ENCODE measurements at places on chromosomes 4 and X.

- peak; percentile 18 for DNase-seq
Observed at GRCh38 chr4:80713409-80713808, 317.1 kb upstream of the BMP3 start.

DNA sequence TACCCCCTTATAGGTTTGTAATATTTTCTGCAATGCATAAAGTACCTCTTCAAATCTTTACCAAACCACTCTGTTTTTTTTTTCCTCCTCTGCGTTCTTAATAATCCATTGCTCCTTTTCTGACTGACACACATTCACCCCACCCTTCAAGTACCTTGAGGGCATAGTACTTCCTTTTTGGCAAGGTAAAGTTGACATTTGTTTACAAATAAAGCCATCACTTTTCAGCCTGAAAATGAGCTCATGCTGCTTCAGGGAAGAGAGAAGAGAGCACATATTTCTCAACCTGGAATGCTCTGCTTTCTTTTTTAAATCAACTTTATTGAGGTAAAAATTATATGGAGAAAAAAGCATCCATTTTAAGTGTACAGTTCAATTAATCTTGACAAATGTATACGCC is 113.9 kb downstream of the AGTR2 start:
- DNase-seq, result no peak

- no peak for DNase-seq
Observed at GRCh38 chr4:183098019-183098722, 886 bp upstream of the WWC2 start.

DNA sequence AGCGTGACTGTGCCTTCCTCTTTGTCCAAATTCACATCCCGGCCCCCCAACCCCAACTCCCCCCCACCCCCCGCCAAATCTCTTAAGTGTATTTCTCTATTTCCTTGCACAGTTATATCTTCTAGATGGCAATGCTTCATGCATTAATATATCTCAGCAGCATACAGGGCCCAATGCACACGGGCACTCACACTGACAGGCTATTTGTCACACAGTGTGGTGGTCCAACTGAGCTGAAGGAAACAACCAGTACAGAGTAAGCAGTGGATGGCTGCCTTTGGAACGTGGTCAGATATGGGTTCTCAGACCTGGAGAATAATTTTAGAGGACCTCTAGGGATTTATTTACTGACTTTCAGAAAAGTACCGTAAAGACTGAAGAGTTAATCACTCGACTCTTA is 681 bp downstream of the EXOC1 start:
- DNase-seq, result no peak

DNA sequence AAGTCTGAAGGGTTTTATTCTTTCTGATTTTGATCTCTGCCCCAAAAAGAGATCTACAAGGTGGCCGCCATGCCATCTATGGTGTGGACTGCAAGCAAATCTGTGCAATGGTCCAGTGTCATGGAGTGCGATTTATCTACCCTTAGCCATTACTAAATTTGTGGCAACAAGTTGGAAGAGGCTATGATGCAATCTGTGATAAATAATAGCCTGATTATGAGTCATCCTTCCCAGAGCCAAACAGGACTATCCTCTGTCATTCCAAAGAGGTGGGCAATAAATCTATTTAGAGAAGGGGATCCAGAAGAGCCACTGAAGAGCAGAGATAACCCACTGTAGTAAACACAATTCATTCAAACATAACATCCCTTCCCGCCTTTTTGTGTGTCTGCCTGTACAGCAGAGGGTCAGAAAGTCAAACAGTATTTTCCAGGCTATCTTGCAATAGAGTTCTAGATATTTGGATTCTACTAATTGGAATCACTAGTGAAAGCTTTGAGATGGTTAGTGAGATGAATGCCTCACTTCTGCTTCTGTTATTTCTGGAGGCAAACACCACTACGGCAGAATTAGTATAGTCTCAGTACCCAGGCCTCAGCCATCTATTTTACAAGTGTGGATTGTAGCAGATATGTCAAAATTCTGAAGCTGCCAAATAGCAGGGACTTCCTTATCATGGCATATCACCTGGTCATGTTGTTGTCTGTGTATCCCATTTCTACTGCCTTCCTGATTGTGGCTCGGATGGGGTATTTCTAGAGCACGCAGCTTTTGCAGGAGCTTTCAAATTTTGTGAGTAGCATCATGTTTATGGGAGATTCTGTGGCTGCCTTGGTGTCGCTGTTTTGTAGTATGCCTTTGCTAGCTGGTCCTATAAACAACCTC is 192.0 kb downstream of the SMIM20 start:
- peak; percentile 31 for DNase-seq

DNA sequence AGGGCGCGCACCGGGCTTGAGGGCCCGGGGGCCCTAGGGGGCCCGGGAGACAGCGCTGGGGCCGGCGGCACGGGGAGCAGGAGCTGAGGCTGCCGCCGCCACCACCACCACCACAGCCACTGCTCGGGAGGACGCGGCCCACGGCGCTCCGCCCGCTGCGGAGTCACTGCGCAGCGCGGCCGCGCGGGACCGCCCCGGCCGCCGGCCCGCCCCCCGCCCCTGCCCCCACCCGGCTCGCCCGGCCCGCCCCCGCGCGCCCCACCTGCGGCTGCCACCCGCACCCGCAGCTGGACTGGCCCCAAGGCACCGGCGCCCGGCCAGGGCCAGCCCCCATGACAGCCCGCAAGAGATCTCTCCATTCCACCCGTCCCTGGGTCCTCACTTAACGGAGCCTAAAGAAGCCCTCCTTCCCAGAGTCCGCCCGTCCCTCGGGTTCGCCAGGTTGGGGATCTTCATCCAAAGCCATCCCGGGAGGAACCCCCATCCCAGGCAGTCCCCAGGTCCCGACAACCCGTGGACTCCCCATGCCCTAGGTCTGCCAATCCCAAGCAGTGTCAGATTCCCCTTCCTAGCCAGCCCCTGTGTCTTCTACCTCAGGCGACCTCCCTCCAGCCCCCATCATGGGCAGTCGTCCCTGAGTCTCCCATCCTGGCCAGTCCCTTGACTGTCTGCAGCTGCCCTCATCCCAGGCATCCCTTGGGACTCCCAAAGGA is 40.0 kb upstream of the IQSEC2 start:
- DNase-seq, result no peak

- no peak for DNase-seq
Observed at GRCh38 chrX:153723351-153724251, 586 bp downstream of the BCAP31 start.

DNA sequence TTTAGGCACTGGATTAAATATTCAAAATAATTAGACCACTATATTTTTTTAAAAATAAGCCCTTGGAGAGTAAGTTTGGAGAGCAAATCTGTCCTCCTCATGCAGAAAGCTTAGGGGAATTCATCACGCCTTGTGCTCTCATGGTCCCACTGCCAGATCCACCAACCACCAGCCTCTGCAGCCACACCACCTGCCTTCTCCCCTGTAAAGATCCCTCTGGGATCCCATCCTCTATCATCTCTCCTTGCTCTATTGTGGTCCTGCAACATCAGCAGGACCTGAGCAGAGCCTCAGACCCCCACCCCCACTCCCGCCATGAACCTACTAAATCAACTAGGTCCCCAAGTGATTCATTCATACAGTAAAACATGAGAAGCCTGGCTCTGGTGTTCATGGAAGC is 482.6 kb upstream of the GALNT7 start:
- no peak for DNase-seq

- DNase-seq, result no peak
Observed at GRCh38 chr4:140757232-140757630, 1.0 kb upstream of the TBC1D9 start.

- no peak for DNase-seq
Observed at GRCh38 chr4:10295301-10295700, 161.9 kb downstream of the ZNF518B start.

- DNase-seq, result no peak
Observed at GRCh38 chrX:100964362-100964761, 5.1 kb upstream of the ARL13A start.

GRCh38 chr4:185171373-185172071 is 28.5 kb downstream of the SLC25A4 start:
- DNase-seq, result no peak

DNA sequence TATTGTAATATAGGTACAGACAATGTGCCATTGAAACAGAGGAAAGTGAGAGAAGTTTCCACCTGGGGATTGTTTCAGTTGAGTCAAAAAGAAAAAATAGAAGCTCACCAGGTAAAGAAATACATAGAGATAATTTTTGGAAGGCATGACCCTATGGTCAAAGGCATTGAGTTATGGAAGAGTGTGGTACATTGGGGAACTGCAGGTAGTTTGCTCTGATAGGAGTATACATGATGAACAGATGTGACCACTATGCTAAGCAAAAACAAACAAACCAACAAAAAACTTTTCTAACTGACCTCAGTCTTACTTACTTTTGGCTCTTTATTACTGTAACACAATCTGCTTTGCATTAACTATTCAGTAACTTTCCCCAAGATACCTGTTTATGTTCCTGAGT is 85.9 kb downstream of the UGT8 start:
- no peak for DNase-seq

- DNase-seq, result no peak
Observed at GRCh38 chr4:90028460-90028859, 98.7 kb upstream of the CCSER1 start.

- DNase-seq, result no peak
Observed at GRCh38 chr4:102089850-102090621, 255.2 kb downstream of the SLC39A8 start.

GRCh38 chr4:185015108-185015507 is 3.2 kb upstream of the HELT start:
- no peak for DNase-seq

DNA sequence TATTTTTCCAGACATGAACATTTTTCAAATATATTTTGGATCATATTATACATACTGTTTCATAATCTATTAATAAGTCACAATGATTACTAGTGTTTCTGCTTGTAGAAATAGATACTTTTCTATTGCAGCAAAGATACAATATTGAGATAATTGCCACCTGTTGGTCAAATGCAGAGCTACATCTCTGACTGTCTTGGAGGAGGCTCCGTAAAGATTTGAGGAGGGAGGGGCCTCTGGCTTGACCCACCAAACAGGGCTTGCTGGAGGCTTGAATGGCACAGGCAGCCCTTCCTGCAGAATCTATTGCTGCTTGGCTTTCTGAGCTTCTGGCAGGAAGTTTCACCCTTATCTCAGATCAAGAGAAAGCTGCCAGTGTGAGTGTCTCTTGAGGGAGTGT is 99.3 kb upstream of the ARMCX2 start:
- DNase-seq, result no peak

- no peak for DNase-seq
Observed at GRCh38 chr4:3407171-3407771, 34.5 kb upstream of the HGFAC start.

- DNase-seq, result no peak
Observed at GRCh38 chrX:82087699-82088098, 885.8 kb downstream of the SH3BGRL start.

DNA sequence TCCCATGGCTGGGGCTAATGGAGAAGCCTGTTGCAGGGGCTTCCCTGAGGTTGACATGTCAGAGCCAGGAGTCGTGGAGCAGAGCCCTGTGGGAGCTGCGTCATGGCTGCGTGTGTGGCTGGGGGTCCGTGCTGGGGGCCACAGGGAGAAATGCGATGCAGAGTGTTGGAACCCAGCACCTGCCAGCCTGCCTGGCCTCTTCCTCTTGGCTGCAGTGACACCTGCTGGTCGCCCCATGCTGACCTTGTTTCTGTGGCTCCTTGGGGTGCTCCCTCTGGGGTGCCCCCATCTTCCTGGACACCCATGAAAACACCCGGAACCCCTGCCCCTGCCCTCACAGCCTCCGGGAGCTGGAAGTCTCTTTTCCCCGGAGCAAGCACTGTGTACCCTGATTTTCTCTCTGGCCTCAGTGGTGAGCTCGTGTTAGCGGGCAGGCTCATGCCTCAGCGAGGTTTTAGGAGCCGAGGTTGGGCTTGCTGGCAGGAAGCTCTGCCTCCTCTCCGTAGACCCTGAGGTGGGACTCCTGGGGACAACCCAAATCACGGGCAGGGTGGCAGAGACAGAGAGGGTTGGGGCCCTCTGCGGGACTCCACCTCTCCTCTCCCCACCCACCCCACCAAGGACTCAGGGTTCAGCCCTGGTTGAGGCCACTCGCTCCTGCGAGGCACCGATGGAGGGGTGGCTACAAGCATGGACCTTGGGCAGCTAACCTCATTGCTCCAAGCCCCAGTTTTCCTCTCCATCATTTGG is 103.7 kb downstream of the SORCS2 start:
- no peak for DNase-seq

GRCh38 chr4:107258359-107258758 is 222.2 kb upstream of the DKK2 start:
- no peak for DNase-seq

DNA sequence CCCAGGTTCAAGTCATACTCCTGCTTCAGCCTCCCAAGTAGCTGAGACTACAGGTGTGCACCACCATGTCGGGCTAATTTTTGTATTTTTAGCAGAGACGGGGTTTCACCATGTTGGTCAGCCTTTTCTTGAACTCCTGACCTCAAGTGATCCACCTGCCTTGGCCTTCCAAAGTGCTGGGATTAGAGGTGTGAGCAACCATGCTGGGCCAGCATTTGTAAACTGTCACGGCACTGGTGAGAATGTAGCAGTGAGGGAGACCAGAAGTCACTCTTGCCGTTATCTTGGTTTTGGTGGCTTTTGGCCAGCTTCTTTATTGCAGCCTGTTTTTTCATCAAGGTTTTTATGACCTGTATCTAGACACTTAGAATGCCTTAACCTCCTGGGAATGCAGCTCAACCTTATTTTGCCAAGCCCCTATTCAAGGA is 22.4 kb downstream of the PCDH18 start:
- DNase-seq, result no peak

DNA sequence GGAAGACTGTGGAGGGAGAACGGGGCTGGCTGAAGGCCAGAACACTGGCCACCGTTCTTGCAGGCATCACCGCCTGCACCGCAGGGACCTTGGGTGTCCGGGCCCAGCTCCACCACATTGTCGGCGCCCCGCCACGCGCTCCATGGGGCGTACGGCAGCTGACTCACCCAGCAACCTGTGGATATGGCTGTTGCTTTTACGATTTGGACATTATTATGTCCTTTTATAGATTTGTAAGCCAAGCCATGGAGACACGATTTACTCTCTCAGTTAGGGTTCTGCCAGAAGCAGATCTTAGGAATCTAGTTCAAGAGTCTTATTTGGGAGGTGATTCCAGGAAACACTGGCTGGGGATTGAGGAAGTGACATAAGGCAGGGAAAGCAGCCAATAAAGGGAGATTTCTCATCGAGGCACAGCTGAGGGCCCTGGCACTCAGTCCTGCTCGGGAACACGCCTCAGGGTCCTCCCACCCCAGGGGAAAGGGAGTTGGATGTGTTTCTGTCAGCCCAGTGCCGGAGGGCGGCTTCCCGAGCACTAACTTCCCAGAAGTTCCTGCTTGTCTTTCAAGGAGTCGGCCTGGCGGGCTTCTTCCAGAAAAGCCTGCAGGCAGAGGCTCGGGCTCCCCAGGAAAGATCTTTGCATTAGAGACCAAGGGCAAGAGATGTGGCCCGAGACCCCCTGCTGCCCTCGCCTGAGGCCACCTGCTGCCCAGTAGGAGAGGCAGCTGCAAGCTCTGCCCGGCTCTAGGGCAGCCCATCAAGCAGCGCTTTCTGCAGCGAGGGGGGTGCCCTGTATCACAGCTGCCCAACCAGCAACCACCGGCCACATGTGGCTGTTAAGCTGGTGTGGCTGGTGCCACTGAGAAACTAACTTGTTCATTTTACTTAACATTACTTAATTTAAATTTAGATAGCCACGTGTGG is 52.9 kb downstream of the CRMP1 start:
- no peak for DNase-seq

GRCh38 chr4:11312389-11312788 is 116.3 kb downstream of the HS3ST1 start:
- DNase-seq, result no peak

GRCh38 chr4:26525136-26525770 is 35.0 kb upstream of the CCKAR start:
- DNase-seq, result peak; percentile 61

- peak; percentile 100 for DNase-seq
Observed at GRCh38 chr4:81631958-81632441, 160.3 kb upstream of the RASGEF1B start.

GRCh38 chr4:124633285-124633941 is 79.1 kb downstream of the ANKRD50 start:
- no peak for DNase-seq
